Activated CD8-positive, alpha-beta memory T cell treated with anti-CD3 and anti-CD28 coated beads for 4 hours (primary cell): ENCODE measurements at places on chromosomes 4 and X.

- DNase-seq, result no peak
Measured at GRCh38 chrX:67998540-67998939, 434.8 kb downstream of the OPHN1 start.

DNA sequence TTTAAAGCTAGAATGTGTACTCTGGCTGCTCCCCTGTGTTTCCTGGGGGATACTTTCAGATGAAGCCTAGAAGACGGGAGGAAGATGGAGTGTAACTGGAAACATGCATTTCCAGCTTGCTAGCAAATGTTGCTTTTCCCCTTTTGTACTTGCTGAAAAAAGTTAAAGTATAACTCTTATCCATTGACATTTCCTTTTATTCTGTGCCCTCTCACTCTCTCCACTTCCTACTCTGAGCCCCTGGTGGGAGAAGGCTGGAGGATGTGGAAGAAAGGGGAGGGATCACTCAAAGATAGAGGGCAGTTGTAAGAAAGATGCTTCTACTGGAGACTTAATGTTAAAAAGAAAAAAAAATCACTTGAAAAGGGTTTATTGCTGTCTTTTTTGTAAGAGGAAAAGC, 396.5 kb downstream of the DTHD1 start:
- DNase-seq, result no peak

GRCh38 chr4:31193521-31193920, 473.4 kb downstream of the PCDH7 start:
- no peak for DNase-seq

GRCh38 chrX:44876086-44876485, 3.1 kb downstream of the KDM6A start:
- no peak for DNase-seq
